Stimulated activated CD8-positive, alpha-beta memory T cell treated with anti-CD3 and anti-CD28 coated beads, Interleukin-2, amount 100 ng/mL, for 48 hours (primary cell): ENCODE measurements at places on chromosomes 11 and 22.

DNA sequence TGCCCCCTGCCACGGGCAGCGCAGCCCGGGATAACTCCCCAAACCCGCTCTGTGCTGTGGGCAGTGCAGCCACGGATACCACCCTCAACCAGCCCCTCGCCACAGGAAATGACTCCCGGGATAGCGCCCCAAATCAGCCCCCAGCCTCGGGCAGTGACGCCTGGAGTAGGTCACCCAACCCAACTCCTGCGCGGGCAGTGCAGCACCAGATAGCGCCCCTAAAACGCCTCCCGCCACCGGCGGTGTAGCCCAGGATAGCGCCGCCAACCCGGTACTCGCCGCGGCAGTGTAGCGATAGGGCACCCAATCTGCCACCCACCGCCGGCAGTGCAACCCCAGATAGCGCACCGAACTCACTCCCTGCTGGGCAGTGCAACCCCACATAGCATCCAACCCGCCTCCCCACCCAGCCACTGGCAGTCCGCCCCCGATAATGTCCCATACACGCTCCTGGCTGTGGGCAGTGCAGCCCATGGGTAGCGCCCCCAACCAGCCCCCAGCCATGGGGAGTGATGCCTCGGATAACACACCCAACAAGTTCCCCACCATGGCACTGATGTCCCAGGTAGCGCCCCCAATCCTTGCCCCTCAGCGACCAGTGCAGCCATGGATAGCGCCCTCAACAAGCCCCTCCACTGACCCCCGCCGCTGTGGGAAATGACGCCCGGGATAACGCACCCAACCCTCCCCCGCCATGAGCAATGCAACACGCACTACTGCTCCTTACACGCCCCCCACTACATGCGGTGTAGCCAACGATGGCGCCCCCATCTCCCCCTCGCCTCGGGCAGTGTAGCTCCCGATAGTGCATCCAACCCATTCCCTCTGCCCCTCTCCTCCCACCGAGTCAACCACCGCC lies 1.5 kb downstream of the RFPL2 start:
- DNase-seq, result no peak

GRCh38 chr11:120013325-120014250 lies 124.3 kb downstream of the TRIM29 start:
- no peak for DNase-seq

DNA sequence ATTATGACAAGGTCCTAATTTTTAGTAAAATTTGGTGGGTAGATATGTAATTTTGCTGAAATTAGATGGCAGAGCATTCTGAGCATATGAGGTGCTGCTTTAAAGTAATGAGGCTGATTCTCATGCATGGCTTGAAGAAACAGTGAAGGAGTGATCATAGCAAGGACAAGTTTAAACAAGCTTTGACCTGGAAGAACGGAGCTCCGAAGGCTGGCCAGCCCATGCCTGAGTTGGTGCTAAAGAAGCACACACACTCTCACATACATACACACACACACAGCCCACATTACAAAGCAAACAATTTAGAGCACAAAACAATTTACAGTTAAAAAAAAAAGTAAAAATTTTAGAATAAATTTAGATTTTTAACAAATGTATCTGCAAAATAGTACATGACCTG lies 150.7 kb downstream of the DCDC1 start:
- no peak for DNase-seq

DNA sequence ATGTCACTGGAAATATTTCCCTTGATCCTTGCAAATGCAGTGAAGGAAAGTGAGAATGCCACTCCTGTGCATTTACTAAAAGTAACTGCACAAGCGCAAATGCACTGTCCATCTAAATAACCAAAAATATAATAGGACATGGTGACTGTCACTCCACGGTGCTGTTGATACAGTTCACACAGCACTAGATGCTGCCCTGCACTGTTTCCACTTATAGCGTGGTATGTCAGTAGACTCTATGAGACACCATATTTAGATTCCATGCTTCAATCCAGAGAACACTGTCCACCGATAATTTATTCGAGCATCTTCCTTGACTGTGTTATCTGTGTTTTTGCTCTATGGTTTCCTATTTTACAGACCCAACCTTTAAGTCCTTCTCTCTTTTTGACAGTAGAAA lies 125.8 kb downstream of the MAML2 start:
- no peak for DNase-seq

DNA sequence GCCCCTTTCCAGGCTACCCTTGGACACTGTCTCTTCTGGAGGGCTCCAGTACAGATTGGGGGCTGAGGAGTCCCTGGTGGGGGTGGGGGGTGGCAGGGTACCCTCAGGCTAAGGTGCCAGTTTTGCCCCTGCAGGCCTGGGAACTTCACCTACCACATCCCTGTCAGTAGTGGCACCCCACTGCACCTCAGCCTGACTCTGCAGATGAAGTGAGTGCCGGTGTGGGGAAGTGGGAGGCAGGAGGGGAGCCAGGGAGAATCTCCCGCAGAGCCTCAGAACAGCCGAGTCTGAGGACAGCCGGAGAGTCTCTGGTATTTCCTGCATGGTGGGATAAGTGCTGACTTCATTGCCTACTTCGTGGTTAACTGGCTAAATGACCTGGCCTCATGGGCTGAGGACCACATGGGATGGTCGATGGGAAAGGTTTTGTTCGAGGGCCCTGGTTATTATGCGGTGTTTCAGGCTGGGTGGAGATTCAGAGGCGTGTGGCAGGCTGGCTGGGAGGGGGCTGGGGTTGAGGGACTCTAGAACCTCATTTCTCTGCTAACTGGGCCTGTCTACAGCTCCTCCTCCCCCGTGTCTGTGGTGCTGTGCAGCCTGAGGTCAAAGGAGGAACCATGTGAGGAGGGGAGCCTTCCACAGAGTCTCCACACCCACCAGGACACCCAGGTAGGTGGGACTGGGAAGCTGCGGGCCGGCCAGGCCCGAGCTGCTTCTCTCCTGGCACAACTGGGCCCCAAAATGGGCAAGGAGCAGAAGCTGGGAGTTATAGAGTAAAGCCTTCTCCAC lies 8.5 kb downstream of the TMEM258 start:
- DNase-seq, result no peak

GRCh38 chr22:37324340-37325038 lies 42.2 kb downstream of the CYTH4 start:
- DNase-seq, result no peak

DNA sequence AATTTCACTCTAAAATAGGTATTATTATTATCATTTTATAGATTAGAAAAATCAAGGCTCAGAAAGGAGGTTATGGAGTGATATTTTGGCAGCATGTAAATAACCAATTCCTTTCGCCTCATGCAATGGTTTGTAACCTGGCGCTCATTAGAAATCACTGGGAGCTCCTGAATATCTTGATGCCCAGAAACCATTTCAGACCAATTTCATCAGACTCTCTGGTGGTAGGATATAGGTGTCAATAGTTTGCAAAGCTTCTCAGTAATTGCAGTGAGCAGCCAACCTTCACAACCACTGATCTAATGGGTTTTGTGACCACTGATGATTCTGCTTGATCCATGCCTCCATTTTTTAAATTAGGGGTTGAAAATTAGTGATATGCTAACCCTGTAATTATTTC lies 57.8 kb upstream of the ZC3H12C start:
- no peak for DNase-seq

DNA sequence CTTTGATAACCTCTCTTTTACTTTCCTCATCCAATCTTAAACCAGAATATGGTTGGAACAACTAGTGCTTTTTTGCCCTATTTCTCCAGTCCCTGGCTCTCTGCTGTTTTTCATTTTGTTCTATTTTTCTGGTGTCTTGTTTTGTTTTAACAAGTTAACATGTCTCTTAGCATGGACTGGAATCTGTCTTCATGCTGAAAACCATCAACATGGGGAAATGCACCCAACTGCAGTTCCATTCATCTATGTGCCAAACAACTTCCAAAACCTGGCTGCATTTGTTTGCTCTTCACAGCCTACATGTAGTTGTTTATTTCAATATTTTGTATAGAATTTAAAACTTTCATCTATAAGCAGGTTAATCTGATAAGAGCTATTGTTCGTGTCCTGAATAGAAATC lies 46.8 kb upstream of the NOX4 start:
- DNase-seq, result no peak

GRCh38 chr11:95218149-95218548 lies 12.9 kb downstream of the SESN3 start:
- no peak for DNase-seq

DNA sequence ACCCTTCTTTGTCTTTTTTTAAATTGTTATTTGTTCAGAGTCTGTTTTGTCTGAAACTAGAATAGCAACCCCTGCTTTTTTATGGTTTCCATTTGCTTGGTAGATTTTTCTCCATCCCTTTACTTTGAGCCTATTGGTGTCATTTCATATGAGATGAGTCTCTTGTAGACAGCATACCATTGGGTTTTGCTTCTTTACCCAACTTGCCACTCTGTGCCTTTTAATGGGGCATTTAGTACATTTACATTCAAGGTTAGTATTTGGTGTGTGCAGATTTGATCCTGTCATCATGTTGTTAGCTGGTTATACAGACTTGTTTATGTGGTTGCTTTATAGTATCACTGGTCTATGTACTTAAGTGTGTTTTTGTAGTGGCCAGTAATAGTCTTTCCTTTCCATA lies 28.0 kb downstream of the CCDC15 start:
- DNase-seq, result no peak

GRCh38 chr11:11717064-11717725 lies 95.4 kb upstream of the GALNT18 start:
- DNase-seq, result no peak

GRCh38 chr11:31782257-31782656 lies 28.9 kb downstream of the PAX6 start:
- no peak for DNase-seq

DNA sequence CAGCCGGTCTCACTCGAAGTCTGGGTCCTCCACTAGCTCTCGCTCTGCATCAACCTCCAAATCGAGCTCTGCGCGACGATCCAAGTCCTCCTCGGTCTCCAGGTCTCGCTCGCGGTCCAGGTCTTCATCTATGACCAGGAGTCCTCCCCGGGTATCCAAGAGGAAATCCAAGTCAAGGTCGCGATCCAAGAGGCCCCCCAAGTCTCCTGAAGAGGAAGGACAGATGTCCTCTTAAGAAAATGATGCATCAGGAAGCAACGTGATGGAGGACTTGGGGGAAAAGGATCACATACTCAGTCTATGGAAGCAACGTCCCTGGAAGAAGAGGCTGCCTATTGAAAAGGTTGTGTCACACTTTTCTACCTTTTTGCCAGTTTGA lies 1.1 kb downstream of the SRSF8 start:
- no peak for DNase-seq

DNA sequence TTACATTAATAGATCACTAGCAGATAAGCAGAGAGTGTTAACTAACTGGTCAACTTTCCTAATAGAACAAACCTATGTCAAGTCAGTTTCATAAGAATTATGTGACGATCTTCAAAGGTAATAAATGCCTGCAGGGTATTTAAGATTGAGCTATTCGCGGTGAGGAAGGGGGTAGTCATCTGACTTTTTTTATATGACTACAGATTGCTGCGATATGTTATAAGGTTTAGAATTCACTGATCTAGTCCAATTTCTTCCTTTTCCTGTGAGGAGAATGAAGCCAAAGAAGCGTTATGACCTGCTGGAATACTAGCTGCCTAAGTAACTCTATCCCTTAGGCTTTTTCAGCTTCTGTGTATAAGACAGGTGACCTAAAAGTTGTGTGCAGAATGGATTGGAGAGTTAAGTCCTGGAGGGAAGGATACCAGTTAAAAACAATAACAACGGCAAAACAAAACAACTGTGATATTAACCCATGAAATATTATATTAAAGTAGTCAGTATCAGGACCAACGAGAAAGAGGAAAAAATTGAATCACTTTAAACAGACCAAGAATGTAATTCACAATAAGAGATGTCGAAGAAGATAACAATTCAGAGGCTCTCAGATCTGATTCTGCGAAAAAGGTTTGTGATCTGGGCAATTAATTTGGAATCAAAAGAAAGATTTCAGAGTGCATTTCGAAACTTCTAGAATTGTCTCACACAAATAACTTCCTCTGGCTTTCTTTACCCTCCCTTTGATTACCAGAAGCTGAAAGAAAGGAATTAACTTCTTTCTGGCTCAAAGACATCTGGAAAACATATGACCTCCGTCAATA lies 630 bp downstream of the CASP4 start:
- DNase-seq, result no peak

DNA sequence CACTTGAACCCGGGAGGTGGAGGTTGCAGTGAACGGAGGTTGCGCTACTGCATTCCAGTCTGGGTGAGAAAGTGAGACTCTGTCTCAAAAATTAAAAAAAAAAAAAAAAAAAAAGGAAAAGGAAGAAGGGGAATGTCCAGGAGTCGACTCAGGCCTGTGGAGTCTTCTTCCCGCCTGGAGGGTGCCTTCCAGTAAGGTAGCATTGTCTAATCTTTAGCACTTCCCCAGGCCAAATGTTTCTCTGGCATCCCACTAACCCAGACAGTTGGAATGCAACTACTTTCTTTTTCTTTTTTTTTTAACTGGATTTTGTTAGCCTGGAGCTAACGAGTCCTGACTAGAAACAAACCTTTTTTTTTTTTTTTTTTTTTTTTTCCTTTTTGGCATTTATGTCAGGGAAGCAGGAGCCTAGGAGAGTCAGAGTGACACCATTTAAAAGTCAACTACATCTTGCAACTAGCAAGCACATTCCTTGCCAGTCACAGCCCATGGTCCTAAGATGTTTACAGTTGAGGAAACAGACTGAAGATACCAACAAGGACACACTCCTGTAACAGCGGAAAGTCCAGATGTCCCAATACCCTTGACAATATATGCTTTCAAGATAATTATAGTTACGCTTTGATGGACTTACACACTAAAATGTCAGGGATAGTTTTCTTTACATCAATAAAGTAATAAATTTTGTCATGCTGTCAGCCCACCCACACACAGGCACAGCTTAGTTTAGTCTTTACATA lies 10.6 kb downstream of the PLET1 start:
- DNase-seq, result no peak

GRCh38 chr22:26599505-26599904 lies 9.6 kb upstream of the TPST2 start:
- DNase-seq, result no peak

- no peak for DNase-seq
Measured at GRCh38 chr11:120424185-120424969, 87.2 kb upstream of the GRIK4 start.

- no peak for DNase-seq
Measured at GRCh38 chr22:19811811-19812771, 42.6 kb downstream of the GNB1L start.

DNA sequence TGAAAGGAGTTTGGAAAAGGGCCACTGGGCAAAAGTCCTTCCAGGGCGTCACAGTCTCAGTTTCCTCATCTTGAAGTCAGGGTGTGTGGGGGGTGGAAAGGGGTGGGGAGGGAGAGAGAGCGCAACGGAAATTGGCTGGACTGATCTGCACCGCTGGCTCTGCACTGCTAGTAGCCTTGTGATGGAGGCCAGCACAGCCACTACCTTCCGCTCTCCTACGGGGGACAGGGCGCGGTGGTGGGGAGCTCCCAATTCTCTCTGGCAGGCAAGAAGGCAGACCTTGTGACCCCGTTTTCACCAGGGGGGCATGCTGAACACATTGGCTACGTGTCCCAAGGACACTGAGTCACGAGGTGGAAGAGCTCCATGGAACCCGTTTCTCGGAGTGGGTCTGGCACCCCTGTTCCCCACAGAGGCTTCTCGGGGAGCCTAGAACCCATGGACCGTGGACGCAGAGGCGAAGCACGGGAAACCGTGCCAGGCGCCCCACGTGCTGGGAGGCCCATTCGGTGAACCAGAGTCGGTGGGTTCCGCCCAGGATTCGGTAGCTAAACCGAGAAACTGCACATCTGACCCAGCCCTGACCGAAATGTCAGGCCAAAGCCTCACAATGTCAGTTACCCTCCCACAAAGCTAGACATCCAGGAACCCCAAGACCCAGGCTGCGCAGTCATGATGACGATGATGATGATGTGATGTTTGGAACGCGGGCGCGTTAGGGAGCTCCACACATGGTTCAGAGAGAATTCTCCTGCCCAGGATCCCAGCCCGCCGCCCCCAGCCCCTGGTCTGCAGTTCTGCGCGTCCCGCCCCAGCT lies 28.3 kb upstream of the WNT11 start:
- DNase-seq, result peak; percentile 24
